ENCODE measurements at places on chromosomes 4 and X.
A peak's percentile ranks its signal among the peaks of the same experiment; 100 is the strongest.

- no peak for DNase-seq
Measured at GRCh38 chr4:145563293-145563985, 55.7 kb upstream of the MMAA start.

GRCh38 chr4:125719987-125720386 lies 405.2 kb downstream of the FAT4 start:
- DNase-seq, result no peak

DNA sequence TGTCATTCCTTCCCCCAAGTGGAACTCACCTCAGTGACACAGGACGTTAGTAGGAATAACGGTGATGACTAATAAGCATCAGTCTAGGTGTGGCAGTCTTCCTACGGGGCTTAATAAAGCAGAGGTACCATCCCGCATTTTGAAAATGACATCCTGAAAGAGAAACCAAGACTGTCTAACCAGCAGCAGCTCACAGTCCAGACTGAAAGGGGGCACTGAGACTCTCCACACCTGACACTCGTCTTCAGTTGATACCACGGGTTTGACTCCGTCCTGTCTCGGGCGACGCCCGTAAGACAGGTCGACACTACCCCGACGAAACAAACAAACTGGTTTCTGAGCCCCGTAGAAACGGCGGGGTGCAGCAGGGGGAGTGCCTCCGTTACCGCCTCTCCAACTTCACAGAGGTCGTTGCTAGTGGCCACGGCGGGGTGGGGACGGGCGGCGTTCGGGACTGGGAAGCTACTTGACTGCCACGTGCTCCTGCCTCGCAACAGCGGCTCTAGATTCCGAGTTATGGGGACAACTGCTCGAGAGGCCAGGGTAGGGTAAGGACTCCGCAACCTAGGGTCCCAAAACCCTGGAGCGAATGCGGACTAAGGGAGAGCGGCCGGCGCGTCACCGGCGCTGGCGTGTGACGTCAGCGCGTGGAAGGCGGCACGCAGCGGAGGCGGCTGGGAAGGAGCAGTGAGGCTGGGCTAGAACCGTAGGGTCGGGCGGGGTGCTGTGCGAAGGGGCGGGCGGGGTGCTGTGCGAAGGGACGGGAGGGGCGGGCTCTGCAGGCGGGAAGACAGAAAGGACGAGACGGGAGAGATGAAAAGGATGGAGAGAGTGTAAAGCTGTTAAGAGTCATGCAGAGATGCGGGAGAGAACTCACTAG lies at the start of gene NEK1:
Gene NEK1 (minus strand): TSS at position 593 of the 880 bp plus-strand sequence. CDS start 9,953 bp downstream, outside the sequence.
- peak; percentile 63 for DNase-seq

DNA sequence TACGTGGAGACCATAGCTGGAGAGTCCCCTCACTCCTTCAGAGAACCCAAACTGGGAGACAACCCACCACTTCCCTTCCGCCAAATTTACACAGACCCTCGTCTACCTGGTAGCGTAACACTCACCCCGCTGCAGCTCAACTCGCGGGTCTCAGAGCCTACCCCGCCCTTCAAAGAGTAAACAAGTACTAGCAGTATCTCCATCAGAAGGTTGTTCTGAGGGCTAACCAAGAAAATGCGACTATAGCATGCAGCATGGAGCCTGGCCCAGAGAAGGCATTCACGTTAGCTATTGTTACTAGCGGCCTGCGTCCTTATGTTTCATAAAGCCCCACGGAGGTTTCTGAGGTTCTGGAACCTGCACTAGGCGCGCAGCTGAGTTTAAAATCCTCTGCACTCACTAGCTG lies 531 bp upstream of the MANBA start:
- no peak for DNase-seq

GRCh38 chr4:183407128-183407585 lies 37.3 kb upstream of the CDKN2AIP start:
- DNase-seq, result peak; percentile 83

DNA sequence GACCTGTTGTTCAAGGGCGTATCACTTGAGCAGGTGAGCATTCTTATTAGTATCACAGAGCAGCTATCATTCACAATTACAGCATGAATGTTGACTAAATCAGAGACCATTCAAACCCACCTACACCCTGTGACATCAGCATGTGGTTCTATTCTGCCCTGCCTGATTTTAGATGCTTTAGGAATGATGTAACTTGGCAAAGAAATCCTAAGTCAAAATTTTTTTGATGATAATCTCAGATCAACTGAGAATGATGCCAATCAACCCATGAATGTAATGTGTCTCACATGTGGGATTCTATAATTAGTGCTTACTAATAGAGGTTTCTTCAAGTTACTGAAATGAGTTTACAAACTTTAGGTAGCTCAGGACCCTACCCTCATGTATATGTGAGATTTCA lies 13.4 kb upstream of the CHIC2 start:
- DNase-seq, result no peak

DNA sequence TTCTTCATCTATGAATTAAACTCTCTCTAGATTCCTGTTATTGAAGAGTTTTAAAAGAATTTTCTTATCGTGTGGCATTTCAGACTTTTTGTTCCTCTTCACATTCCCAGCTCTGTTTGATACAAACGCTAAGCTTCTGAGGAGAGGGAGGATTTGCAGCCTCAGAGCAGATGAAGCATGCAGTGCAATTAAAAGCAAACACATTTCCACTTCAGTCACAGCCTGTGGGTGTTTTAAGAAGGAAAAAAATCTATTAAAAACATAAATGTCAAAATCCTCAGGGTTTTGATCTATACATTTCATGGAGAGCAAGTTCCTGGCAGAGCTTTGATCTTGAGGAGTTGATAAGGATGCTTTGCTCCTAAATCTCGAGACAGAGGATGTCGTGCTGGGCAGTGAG lies 442.4 kb upstream of the BOD1L1 start:
- no peak for DNase-seq

DNA sequence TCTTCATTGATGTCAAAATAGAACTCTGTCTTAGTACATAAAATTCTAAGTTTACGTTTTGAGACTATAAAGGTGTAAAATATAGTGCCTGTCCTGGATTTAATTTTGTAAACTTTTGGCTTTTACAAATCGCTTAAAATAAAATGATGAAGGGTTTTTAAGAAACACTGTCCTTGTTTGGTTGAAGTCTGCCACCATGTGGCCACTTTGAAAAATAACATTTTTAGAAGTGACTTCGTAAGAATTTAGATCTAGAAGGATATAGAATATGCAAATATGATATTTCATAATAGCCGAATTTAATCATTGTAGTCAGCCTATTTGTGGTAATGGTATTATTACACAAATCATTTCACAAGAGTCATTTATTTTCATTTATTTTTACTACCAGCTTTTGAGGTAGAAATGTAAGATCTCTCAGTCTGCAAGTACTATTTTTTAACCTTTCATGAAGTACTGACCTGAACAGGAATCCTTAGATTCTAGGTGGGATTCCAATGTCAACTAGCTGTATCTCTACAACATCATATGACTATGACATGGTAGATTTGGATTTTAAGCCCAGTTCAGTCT lies 31.0 kb upstream of the FAT4 start:
- no peak for DNase-seq
